ENCODE measurements at places on chromosomes 11 and 22.

- no peak for DNase-seq
Observed at GRCh38 chr22:44807915-44808690, 55.7 kb downstream of the ARHGAP8 start.

DNA sequence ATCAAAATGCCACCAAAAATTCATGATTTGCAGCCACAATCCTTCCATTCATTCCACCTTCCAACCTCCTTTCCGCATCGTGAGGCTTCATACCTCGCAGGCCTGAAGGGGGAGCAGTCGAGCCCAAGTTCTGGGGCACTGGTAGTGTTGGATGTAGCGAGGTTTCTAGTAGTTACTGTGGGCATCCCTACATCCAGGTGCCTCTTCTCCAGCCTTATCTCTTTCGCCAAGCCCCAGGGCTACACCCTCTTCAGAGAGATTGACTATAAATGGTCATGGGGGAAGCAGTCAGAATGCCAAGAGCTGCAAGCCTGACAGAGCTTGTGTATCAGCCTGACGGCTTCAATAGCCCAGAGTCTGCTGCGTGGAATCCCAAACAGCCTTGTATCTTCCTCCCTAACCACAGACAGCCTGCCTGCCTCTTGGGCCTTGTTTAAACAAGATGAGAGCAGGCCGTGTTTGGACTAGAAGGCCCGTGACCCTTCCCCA lies 28.9 kb downstream of the CLMP start:
- no peak for DNase-seq

GRCh38 chr11:42526426-42526825 lies 785.4 kb upstream of the API5 start:
- no peak for DNase-seq

- no peak for DNase-seq
Observed at GRCh38 chr11:2791139-2791520, 91.3 kb upstream of the KCNQ1OT1 start.

DNA sequence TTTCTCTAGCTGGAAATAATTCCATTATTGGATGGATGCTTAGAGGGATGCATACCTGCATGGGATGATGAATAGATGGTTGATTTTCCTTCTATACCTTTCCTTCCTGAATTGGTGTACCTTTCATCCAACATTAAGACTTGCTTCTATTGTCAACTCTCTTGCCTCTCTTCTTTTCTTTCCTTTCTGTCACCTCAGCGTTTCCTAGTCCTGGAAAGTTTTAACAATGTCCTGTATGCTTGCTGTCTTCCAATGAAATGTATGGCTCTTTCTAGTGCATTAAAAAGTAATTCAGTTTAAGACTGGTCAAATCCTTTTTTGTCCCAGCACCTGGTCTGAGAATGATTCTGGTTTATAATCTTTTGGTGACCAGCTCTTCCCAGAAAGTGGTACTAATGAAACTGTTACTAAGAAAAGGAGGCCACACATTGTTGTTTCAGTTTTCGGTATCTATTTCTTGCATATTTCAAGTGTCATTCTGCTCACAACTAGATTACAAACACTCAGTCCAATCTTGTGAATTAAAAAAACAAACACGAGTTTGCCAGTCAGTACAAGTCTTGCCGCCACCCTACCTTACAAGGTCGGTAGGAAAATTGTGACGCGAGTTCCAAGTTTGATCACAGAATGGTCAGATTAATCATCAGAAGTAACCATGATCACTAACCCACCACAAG lies 8.0 kb downstream of the POU2AF1 start:
- DNase-seq = no peak

GRCh38 chr22:41909310-41910049 lies 5.4 kb downstream of the SHISA8 start:
- no peak for DNase-seq

DNA sequence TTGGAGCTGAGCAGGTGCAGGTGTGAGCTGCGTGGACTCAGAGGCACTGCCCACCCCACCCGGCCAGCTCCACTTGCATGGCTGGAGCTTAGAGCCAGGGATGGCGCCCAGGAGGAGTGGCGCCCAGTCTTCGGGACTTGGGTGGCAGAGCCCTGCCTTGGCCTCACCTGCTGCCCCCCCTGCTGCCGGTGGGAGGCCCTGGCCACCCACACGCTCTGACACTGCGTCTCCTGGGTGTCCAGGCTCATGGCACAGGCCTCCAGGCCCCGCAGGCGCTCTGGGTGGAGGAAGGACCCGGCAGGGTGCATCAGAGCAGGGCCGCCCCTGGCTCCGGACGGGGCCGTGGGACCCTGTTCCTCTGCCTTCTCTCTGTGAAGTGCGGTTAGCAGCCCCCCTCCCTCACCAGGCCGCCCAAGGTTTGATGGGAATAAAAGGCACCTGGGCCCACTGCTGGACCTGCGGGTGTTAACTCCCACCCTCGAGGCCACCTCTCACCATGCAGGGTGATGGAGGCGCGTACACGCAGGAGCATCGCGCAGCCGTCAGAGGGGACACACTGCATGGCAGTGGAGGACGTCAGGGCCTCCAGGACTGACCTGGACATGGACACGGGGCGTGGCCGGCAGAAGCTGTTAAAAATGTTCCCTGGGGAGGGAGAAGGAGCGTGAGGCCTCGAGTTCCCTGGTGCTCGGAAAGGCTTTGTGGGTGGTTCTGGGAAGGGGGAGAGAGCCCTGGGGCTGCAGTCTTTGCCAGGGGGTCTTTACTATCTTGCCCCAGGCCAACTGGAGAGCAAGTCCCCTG lies 11.8 kb downstream of the IL17REL start:
- no peak for DNase-seq

DNA sequence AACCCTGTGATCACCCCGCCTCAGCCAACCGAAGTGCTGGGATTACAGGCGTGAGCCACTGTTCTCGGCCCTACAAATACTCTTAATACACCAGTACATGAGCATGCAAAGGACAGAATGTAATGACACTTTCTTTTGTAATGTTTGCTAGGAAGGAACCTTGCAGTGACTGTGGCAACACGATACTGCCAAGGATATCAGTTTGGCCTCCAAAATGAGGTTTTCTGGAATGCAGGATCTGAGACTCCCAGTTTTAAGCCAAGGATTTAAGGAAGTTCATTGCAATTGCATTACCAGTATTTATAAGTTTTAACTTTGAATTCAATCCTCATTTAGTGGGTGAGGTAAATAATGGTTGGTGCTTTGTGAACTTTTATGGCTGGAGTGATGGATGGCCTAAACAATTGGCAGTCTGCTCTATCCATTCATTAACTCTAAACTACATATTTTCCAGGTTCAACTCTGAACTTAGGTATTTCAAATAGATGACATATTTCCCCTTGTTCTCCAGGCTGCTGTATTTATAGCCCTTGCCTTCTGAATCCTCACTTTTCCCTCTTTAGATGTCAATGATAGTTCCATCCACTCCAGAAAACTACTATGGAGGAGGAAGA lies 330.3 kb downstream of the C11orf87 start:
- DNase-seq = no peak

DNA sequence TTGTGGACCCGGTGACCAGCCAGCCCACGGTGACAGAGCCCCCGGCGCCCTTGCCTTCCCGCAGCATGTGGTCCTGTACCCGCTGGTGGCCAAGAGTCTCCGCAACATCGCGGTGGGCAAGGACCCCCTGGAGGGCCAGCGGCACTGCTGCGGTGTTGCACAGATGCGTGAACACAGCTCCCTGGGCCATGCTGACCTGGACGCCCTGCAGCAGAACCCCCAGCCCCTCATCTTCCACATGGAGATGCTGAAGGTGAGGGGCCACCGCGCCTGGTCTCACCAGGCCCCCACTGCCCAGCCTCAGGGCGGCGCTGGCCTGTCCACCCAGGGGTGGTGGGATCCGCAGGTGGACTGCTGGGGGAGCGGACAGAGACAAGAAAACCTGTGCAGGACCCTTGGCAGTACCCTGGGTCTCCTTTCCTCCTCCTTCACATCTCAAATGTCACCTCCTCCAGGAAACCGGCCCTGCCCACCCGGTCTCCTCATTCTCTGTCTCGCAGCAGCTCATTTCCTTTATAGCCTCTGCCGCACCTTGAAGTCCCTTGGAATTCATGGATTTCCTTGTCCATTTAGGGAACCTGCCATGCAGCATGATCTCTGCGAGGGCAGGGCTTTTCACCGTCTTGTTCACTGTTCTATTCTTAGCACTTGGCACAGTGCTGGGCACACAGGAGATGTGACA lies 6.5 kb downstream of the AIP start:
- DNase-seq = no peak

DNA sequence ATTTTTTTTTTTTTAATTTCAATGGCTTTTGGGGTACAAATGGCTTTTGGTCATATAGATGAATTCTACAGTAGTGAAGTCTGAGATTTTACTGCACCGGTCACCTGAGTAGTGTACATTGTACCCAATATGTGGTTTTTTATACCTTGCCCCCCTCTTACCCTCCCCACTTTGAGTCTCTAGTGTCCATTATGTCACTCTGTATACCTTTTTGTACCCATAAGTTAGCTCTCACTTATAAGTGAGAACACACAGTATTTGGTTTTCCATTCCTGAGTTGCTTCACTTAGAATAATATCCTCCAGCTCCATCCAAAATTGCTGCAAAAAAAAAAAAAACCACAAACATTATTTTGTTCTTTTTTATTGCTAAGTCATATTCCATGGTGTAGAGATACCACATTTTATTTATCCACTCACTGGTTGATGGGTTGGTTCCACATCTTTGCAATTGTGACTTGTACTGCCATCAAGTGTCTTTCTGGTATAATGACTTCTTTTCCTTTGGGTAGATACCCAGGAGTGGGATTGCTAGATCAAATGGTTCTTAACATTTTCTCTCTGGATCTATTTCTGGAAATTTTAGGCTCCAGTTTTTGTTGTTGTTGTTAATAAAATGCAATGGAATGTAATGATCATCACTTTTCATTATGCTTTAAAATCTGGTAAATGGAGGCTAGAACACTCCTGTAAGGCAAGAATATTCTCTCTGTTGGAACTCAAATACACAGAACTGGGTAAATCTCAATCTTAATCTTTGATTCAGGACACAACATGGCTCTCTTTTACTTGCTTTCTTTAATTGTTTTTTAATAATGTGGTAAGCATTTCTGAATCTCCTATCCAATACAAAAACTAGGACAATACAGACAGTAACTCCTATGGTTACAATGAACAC lies 10.3 kb downstream of the NEAT1 start:
- DNase-seq = no peak

GRCh38 chr11:7632211-7632610 lies 41.1 kb downstream of the CYB5R2 start:
- no peak for DNase-seq

- DNase-seq = peak; percentile 30
Observed at GRCh38 chr11:7759010-7759409, 37.7 kb downstream of the OR5P2 start.

GRCh38 chr11:43927925-43928707 lies 14.3 kb upstream of the C11orf96 start:
- no peak for DNase-seq
